ENCODE measurements at places on chromosomes 7 and 10.

- DNase-seq = no peak
Observed at GRCh38 chr10:86167121-86167761, 199.4 kb downstream of the GRID1 start.

- no peak for DNase-seq
Observed at GRCh38 chr10:132022241-132022640, 40.5 kb upstream of the BNIP3 start.

DNA sequence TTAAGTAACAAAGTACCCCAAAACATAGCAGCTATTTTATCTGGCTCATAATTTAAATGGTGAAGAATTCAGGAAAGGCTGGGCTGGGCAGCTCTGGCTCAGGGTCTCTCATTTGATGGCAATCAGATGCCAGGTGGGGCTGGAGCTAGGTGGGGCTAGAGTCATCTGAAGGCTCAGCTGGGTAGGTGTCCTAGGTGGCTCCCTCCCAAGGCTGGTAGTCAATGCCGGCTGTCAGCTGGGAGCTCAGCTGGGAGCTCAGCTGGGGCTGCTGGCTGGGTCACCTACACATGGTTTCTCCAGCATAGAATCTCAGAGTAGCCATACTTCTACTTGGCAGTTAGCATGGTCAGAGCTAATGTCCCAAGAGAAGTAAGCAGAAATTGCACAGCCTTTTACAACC lies 34.1 kb downstream of the OSBPL3 start:
- DNase-seq = no peak

DNA sequence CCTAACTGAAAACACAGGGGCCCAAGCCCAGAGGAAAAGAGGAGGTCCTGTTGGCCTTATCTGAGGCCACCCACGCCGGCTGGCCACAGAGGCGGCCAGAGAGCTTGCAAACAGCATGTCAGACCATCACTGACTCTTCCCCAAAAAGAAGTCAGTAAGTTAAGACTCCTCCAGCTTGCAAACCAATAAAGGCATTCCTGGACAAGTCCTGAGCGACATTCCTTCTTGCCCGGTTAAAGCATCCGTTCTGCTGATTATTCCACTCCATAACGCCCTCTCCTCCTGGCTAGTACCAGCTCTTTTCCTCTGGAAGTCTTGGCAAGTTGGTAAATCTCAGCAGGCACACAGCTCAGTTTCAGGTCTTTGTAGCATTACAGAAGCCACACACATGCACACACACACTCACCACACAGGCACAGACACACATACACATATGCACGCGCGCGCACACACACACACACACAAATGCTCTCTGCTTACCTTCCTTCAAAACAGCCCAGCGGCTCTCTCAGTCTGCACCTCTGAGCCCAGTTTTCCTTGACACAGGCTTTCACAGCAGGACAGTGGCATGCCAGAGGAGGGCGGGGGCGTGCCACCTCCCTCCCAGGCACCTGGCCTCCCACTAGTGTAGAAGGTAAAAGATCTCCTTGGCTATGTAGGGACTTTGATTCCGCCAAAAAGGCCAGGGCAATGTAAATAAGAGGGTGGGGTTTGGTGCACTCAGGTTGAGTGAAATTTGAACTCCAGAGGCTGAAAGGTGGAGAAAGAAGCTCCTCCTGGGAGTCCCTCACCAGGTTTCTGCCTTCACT lies 201.4 kb downstream of the TNS3 start:
- no peak for DNase-seq

Data from Right ventricle myocardium superior (tissue), 1 donor.